Fibroblast of pulmonary artery (primary cell): ENCODE measurements at places on chromosomes 6 and 20.
A peak's percentile ranks its signal among the peaks of the same experiment; 100 is the strongest.

- DNase-seq = no peak
These were observed 770 bp downstream of the TCF19 start for GRCh38 chr6:31158863-31159855.

GRCh38 chr6:4463236-4463635 is 313.0 kb upstream of the CDYL start:
- DNase-seq = no peak

- DNase-seq = no peak
These were observed 3.7 kb downstream of the MANEA start for GRCh38 chr6:95581073-95581472.

DNA sequence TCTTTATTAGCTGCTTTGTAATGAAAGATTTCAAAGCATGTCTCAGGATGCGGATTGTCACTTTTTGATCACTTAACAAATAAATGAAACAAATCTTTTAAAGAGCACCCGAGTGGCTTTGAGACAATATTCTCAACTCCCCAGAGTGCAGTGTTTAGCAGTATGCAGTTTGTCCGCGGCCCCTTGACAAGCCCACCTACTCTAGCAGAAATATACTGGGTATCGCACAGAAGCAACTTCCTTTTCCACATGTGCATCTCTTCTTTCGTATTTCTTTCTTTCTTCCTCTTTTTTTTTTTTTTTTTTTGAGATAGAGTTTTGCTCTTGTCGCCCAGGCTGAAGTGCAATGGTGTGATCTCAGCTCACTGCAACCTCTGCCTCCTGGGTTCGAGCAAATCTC is 84.5 kb upstream of the FAM184A start:
- no peak for DNase-seq

DNA sequence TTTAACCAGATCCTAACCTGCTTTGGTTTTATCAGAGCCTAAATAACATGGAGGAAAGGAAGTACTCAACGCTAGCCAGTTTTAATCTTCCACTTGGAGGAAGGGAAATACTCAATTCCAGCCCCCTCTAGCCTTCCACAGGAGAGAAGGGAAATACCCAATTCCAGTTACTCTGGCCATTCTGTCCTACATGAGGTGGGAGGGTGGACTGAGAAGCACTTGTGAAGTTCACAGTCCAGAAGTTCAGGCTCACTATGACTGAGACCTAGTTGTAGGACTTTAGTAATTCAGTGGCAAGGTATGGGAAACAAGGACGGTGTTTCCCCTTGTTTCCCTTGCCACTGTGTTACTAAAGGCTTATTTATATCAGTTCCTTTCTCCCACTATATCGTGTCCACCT is 672.0 kb downstream of the RFPL4B start:
- no peak for DNase-seq

DNA sequence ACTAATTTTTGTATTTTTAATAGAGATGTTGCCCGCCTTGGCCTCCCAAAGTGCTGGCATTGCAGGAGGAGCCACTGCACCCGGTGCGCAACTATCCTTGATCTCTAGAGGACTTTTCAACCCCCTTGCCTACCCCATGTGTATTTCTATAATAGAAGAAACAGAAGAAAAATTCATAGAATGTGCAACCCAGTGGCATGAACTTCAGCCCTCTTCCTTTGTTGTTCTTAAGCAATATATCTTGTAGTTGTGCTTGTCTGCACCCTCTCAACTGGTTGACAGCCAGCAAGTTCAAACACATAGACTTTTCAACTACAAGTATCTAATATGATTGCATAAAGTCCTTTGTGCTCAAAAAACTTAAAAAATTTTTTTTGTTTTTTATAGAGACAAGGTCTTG is 72.3 kb upstream of the NCOA3 start:
- DNase-seq = peak; percentile 6

DNA sequence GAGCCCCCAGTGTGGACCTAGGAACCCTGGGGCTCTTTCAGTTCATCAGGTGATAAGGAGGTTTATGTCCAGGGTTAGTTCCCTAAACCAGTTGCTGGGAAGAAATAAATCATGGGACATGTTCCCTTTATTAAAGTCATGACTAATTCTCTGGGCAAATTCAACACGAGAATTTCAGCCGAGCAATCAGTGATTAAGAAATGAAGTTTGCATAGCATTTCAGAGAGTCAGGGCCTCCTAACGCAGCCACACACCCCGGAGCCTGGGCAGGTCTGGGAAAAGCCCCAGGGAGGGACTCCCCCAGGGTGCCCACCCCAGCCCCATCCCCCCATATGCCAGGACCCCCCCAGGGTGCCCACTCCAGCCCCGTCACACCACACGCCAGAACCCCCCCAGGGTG is 20.1 kb downstream of the SLCO4A1 start:
- peak; percentile 47 for DNase-seq

DNA sequence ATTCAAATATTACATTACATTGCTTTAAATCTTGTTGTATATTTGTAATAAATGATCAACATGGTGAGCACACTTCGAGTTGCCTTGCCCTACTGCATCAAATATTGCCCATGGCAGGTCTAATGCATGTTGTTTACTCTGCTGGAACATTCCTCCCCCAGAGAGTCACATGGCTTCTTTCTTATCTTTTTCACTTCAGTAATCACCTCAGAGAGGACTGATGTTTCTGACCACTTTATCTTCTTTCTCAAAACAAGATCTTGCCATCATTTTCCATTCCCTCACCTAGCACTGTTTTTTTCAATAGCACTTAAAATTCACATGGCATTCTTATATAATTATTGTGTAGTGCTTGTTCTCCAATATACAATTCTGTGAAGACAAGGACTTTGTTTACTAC is 243.5 kb upstream of the THEMIS start:
- DNase-seq = no peak

DNA sequence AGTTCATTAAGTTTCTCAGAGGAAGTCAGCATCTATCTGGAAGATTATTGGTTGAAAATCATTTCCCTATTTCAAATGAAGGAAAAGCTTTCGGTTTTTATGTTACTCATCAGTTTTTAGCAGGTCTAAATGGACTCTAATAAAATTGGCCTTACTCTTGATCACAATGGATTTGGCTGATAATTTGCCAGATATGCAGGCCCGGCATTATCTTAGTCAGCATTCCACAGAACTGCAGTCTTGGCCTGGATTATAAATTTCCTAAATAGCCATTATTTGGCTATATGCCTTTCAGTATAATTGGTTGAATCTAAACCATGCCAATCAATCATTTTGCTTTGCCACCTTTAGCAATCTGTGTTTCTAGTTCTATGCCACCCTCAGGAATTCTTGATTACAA is 91.7 kb upstream of the KCNQ5 start:
- DNase-seq = peak; percentile 3

DNA sequence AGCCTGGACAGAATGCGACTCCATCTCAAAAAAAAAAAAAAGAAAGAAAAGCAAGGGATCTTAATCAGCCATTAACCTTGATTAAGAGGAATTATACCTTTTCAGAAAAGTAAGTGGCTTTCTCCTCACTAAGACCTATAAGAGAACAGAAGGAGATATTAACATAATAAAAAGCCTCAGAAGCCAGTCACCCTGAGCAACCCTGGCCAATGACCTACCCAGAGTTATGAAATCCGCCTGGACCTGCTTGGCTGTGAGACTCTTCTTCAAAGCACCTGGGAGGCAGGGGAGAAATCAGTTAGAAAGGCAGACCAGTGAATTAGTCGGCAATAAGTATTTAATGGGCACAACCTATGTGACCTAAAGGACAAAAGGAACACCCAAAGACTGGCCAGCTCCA is 32.7 kb upstream of the C20orf203 start:
- DNase-seq = no peak

- DNase-seq = no peak
These were observed 672.2 kb downstream of the PRKN start for GRCh38 chr6:162055365-162055764.

- DNase-seq = peak; percentile 87
These were observed 24.6 kb downstream of the MYLK4 start for GRCh38 chr6:2725999-2726567.

- no peak for DNase-seq
These were observed 79.4 kb downstream of the NCOA3 start for GRCh38 chr20:47581090-47581489.

GRCh38 chr6:12886961-12887775 is 170.6 kb downstream of the PHACTR1 start:
- no peak for DNase-seq

DNA sequence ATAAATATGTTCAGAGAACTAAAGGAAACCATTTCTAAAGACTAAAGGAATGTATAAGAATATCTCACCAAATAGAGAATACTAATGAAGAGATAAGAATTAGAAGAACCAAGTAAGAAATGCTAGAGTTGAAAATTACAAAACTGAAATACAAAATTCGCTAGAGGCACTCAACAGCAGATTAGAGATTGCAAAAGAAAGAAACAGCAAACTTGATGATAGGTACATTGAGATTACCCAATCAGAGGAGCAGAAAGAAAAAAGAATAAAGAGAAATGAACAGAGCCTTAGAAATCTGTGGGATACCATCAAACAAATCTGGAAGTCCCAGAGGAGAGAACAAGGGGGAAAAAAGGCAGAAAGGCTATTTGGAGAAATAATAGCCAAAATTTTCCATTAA is 6.3 kb upstream of the PDCD2 start:
- no peak for DNase-seq

GRCh38 chr6:139973669-139974344 is 599.4 kb upstream of the CITED2 start:
- DNase-seq = peak; percentile 97

DNA sequence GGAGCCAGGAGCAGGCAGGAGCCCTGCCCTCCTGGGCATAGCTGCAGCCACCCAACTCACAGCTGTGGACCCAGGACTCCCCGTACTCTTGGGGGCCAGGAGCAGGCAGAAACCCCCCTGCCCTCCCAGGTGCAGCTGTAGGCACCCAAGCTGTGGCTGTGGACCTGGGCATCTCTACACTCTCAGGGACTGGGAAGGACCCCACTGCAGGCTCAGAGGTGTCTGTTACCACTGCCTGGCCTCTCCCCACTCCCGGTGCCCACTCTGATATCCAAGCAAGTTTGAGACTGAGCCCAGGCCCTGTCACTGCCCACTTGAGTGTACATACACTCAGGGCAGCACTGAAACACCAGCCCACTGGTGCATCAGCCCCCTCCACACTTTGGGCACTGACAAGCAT is 193.5 kb upstream of the MANEA start:
- no peak for DNase-seq

- DNase-seq = no peak
These were observed 201.9 kb downstream of the QKI start for GRCh38 chr6:163616452-163616851.

DNA sequence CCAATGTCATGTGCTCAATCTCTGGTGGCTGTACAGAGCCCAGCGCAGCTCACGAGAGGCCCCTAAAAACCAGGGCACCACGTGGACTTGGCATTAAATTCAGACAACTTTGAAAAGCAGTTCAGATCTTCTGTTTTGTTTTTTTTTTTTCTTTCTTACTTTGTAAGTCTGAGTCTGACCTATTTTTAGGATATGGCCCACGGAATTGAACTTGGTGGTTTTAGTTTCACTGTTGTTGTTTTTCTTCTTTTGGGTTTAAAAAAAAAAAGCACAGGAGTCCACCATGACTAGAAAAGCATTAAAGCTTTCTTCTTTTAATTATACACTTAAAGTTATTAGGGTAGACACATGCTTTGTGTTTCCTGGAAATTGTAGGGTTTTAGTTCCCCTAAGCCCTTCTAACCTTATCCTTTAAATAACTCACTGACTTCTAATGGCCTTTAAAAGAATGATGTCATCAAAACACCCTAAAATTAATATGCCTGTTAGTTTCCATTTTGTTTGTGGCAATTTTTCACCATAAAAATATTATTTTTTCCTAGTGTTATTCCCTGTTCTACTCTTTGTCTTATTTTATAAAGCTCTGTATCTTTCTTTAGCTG is 48.5 kb upstream of the CCN2 start:
- DNase-seq = no peak

DNA sequence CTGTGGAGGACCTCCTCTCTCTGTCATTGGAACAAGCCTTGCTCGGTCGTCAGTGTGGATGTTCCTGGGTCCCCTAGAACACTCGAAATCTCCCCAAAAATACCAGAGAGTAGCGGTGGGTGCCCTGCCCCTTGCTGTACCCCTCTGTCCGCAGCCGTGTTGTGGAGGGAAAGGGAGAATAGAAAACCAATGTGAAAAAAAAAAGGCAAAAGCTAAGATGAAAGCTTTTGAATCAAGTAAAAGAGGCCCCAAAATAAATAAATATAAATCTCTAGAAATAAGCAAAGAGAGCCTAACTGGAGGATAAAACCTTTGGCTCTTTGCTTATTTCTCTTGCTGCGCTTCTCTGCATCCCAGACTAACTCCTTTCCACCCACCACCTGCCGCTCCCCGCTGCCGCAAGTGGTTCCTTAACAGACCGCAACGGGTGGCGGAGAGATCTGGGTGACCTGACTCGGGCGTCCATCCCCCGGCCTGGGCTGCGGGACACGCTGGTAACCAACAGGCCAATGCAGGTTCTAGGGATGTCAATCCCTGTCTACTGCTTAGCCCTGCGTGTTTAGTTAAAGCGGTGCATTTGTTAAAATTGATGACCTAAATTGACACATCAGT is 110.0 kb downstream of the GPX5 start:
- no peak for DNase-seq

DNA sequence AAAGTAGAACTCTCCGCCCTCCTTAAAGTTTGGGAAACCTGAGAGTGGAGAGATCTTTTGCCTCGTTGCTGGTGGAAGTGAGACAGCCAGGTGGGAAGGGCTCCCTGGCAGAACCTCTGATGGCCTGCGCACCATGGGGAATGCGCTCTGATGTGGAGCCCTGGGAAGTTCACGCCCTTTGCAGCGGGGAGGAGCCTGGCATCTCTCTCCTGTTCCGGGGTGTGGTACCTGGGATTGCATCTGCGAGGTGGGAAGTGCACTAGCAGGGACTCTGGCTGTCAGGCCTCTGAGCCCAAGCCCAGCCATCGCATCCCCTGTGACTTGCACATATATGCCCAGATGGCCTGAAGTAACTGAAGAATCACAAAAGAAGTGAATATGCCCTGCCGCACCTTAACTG is 159.8 kb downstream of the AKAP7 start:
- DNase-seq = no peak
